ENCODE measurements at places on chromosomes 6 and 20.

DNA sequence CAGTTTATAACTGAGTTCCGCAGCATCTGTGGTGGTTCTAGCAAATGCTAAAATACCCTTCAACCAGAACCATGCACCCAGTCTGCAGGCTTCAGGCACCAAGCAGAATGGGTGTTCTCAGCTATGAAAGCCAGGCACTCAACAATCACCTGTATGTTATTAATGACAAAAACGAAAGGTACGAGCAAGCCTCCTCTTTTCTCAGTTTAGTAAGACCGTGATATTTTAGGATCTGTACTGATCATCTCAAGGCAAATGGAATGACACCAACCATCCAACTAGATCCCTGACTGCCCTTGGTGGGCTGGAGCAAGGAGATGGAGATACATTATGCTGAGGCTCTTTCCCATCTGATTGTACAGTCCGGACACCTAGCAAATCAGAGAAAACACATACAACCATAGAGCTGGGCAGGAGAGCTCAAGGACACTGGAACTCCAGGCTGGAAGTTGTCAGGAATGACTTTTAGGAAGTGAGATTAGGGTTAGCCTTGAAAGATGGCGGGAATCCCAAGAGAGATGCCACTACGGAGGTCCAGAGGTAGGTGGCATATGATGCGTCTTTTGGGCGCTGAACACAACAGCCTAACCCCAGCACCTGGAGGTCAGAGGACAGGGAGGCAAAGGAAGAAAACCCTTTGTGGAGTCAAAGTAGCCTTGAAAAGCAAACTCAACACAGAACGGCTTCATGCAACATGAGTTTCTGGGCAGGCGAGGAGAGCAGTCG is 33.4 kb downstream of the SLC23A2 start:
- DNase-seq: no peak

GRCh38 chr6:44430326-44430725 is 42.8 kb downstream of the CDC5L start:
- no peak for DNase-seq

DNA sequence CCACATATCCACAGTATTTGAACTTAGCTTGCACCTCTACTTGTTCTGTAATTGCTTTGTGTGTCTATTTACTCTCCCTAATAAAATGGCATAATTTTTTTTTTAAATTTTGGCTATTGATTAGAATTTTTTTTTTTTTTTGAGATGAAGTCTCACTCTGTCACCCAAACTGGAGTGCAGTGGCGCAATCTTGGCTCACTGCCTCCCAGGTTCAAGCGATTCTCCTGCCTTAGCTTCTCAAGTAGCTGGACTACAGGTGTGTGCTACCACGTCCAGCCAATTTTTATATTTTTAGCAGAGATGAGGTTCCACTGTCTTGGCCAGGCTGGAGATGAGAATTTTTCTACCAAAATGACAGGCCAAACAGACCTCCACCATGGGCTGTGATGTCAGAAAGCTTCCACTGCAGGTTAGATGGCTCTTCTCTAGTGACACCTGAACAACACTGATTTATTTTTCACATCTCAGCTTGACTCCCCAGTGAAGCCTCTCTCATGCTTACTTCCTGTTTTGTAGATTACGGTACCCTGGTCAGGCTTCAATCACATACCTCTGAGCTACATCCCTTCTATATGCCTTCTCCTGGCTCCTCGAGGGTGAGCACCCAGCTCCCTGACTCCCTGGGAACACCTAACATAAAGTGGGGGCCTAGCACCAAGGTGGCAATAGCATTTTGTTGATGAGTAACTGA is 112.8 kb downstream of the ARHGAP18 start:
- DNase-seq: no peak

DNA sequence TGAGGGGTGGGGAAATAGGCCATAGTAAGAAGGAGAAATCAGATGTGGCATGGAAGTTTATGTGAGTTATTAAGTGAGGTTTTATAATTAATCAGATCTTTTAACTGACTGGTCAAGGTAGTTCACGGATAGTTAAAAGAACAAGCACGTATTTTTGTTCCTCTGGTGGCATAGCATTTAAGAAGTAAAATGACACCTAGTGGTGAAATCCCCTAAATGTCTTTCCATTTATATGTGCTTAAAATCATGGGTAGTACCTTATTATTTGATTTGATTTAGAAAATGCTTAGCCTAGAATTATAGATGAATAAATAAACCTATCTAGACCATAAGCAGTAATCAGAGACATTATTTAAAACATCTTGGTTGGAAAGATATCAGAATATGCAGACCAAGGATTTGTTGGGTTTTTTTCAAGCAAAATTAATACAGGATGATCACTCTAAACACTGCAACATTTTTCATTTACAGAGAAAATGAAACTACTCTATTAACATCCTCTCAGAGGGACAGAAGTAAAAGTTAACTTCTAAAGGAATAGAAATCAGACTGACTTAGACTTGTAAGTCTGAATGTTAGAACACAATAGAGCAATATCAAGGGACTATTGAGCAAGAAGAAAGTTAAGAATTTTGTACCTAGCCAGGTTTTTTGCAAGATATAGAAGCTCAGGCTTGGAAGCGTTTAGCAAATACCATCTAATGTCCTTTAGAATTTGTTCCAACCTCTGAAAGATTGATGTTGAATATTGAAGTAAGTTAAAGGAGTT is 81.1 kb downstream of the STXBP5 start:
- no peak for DNase-seq

- DNase-seq: no peak
These were observed 67.6 kb upstream of the NFATC2 start for GRCh38 chr20:51610111-51610510.
